ENCODE measurements at places on chromosomes 7 and 10.

- no peak for DNase-seq
Measured at GRCh38 chr7:137936509-137937201, 65.2 kb downstream of the CREB3L2 start.

DNA sequence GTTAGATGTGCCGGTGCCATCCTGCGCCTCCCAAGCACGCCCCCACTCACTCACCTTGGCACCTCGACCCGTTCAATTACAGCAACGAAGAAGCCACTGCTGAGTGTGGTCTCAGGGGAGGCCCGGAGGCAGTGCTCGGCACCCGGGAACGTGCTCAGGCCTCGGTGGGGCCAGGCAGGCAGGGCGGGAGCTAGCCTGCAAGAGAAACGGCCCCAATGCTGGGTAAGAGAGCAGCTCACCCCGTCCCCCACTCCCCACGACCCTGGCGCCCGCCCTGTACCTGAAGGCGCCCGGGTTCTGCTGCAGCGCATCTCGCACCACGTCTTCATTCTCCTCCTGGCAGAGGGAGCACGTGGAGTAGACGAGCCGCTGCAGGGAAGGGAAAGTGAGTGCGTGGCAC is 5.1 kb downstream of the NSUN5 start:
- DNase-seq: no peak

DNA sequence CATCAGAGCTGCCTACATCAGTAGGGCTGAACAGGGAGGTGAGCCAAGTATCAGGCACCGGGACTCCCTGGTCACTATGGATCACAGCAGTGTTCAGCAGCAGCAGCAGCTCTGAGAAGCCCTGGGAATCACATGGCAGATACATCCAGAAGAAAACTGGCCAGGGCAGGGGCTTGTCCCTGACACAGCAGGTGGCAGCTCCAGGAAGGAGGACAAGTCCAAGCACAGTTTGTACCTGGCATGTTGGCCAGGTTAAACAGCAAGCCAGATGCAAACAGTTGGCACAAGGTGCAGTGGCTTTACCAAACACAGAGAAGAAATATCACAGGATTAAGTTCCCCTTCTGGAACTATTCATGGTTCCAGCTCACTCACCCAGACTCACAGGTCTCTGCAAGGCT is 139.4 kb downstream of the KCNMA1 start:
- no peak for DNase-seq

GRCh38 chr10:11002916-11003315 is 14.8 kb upstream of the CELF2 start:
- no peak for DNase-seq

Data from NCI-H1436 treated with DMSO at 0.1 percent for 48 hours (cell line).